ENCODE measurements at places on chromosomes 5 and 9. TPM values are rescaled to one million over a fixed set of nuclear protein-coding genes. Genes with fewer than 3 reads are reported as not detected.

GRCh38 chr9:123099042-123099441, 65.6 kb downstream of the GPR21 start:
- no peak for DNase-seq

DNA sequence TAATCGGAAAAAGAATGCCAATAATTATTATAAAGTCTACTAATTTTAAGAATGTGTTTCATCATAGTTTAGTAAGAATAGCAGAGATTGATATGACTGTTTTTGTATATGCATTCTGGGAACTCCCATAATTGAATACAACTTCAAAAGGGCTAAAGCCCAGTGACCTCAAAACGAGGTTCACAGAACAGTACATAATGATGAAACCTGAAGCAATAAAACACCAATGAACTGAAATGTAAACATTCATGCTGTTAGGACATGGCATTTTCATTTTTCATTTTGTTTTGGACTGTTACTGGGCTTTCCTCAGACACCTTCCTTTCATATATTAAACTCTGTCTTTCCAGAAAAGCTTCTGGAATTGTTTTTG, 684 bp upstream of the JMY start:
- no peak for DNase-seq

GRCh38 chr9:135256581-135257354, 169.3 kb downstream of the OLFM1 start:
- no peak for DNase-seq

DNA sequence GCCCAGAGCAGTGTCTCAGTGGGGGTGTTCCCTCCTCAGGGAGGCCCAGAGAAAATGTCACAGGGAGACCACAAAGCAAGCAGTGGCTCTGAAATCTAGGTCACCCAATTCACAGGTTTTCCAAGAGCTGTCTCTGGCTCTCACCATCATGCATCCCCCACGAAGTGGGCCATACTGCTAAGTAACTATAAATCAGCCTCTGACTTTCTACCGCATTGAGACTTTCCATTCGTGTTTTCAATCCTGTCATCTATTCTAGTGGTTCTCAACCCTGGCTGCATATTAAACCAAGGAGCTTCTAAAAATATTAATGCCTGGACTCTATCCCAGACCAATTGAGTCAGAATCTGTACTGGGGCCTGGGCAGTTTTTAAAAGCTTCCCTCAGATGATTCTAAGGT, 2.0 kb upstream of the C1QTNF3 start:
- no peak for DNase-seq

DNA sequence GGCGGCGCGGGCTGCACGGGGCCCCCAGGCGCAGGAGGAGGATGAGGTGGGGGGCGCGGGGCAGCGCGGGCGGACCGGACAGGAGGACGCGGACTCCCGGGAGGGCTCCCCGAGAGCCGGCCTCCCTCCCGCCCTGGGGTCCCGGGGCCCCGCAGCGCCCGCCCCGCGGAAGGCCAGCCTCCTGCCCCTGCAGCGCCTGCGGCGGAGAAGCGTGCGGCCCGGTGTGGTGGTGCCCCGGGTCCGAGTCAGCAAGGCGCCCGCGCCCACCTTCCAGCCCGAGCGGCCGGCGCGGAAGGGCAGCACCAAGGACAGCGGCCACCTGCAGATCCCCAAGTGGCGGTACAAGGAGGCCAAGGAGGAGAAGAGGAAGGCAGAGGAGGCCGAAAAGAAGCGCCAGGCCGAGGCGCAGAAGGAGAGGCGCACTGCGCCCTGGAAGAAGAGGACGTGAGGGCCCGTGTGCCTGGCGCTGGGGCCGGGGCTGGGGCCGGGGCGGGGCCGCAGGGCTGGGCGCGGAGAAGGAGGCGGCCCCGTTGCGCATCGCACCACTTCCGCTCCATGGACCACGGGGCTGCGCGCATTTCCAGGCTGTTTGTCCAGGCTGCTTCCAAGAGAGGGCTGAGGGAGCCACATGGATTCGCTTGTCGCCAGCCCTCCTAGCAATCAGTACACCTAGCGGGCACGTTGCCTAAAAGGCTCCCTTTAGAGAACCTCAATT, 86.0 kb downstream of the ANKRD33B start:
- peak; percentile 68 for DNase-seq

DNA sequence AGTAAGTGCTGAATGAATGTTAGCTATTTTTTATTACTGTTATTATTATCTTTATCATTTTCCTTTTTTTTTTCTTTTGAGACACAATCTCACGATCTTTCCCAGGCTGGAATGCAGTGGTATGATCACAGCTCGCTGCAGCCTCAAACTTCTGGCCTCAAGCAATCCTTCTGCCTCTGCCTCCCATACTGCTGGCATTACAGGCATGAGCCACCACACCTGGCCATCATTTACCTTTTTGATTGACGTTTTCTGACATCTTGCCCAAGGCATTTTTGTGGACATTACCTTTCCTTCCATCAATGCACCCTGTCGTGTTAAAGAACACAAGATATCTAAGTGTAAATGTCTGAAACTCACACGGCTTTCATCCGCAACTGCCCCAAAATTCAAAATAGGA, 138.2 kb downstream of the GAS1 start:
- no peak for DNase-seq

DNA sequence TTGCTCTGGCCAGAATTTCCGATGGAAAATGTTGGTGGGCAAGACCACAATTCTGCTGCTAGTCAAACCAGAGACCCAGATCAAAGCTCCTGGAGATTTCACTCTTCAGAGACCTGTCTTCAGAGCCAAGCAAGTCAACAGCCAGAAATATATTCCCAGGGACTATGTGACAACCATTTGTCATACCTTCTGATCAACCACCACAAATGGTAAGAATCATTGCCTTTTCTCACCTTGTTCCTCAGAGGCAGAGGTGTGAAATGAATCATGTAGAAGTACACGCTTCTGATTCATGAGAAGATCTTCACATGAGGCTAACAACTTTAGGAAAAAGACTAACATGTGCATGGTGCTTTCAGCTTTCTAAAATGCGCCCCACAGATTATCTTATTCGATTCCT, 53.5 kb downstream of the SUSD1 start:
- no peak for DNase-seq

RASEF gene
- total RNA-seq: 23.6 TPM

HSPB3 gene
- not detected for total RNA-seq

TJP2 gene
- total RNA-seq: 104 TPM
